Naive B cell (primary cell): ENCODE measurements at places on chromosomes 4 and X. TPM values are rescaled to one million over a fixed set of nuclear protein-coding genes. Genes with fewer than 3 reads are reported as not detected.

DNA sequence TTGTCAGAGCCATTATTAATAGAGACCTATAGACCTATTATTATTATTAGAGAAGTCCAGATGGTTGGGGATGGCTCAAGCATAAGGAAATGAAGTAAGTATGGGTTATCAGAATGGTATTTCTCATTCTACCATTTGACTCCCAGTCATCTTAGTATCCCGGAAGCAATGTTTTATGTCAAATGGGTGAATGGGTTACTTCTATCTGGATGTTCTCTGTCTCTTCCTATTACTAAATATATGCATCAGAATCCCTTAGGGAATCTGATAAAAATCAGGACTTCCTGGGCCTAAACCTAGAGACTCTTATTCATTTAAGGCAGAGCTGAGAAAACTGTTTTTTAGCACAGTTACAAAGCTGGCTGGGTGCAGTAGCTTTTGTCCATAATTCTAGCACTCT lies 149.9 kb downstream of the SLC10A7 start:
- DNase-seq, result no peak
- H3K27ac ChIP-seq, result no peak overlapping the region
- H3K4me1 ChIP-seq, result peaks cover 8% of the 10 kb centered on the region
- H3K4me3 ChIP-seq, result no peak overlapping the region
- no peaks in the 10 kb centered on the region for H3K27me3 ChIP-seq

GRCh38 chr4:84035568-84035967 lies 463.5 kb downstream of the NKX6-1 start:
- H3K27me3 ChIP-seq, result no peaks in the 10 kb centered on the region
- no peaks in the 10 kb centered on the region for H3K4me1 ChIP-seq
- H3K4me3 ChIP-seq, result no peak overlapping the region
- H3K36me3 ChIP-seq, result no peaks in the 10 kb centered on the region
- no peak overlapping the region for H3K27ac ChIP-seq

- no peak overlapping the region for H3K4me3 ChIP-seq
- H3K36me3 ChIP-seq, result no peaks in the 10 kb centered on the region
- no peak overlapping the region for H3K27ac ChIP-seq
- peaks cover 13% of the 10 kb centered on the region for H3K4me1 ChIP-seq
Observed at GRCh38 chr4:38950734-38951133, 81.5 kb downstream of the TMEM156 start.

GRCh38 chrX:69038816-69039215 lies 126.4 kb downstream of the PJA1 start:
- no peak for DNase-seq
- no peak overlapping the region for H3K4me3 ChIP-seq
- H3K4me1 ChIP-seq, result no peaks in the 10 kb centered on the region
- H3K27ac ChIP-seq, result no peak overlapping the region

- peaks cover 4% of the 10 kb centered on the region for H3K36me3 ChIP-seq
- DNase-seq, result no peak
- H3K27ac ChIP-seq, result peak overlapping the region; percentile 90
- peak overlapping the region; percentile 91 for H3K4me3 ChIP-seq
Observed at GRCh38 chr4:48905363-48906015, 1.1 kb downstream of the OCIAD2 start.

The GPAT3 gene
- polyA plus RNA-seq, result not detected

The CSAG3 gene
- not detected for polyA plus RNA-seq

The TRIM75 gene
- not detected for polyA plus RNA-seq

The TLR2 gene
- polyA plus RNA-seq, result 1.5 TPM
